Activated T-helper 1 cell treated with anti-CD3 and anti-CD28 coated beads, Interleukin-2, amount 50 U/mL, for 16 hours (primary cell): ENCODE measurements at places on chromosomes 2 and 18.

DNA sequence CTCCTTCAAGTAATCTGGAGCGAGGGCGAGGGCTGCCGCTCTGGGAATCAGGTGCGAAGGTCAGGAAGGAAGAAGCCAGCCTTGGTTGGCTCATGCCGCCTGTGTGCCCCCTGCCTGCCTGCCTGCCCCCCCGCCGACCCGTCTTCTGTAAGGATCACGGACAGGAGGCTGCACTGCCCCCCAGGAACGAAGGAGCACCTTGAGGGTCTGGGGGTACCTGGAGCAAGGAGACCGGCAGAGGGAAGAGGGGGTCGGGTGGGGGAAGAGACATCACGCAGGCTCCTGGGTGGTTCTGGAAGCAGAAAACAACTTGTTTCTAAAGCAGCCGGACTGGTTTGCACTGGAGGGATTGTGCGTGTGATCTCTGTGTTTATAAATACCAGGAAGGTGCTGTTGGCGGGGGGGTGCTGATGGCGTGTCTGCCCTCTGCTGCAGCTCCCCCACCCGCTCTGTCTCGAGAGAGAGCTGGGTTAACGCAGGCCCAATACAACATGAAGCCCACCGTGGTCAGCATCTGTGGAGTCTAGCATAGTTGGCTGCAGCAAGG, 1.7 kb downstream of the FOSL2 start:
- DNase-seq: no peak

DNA sequence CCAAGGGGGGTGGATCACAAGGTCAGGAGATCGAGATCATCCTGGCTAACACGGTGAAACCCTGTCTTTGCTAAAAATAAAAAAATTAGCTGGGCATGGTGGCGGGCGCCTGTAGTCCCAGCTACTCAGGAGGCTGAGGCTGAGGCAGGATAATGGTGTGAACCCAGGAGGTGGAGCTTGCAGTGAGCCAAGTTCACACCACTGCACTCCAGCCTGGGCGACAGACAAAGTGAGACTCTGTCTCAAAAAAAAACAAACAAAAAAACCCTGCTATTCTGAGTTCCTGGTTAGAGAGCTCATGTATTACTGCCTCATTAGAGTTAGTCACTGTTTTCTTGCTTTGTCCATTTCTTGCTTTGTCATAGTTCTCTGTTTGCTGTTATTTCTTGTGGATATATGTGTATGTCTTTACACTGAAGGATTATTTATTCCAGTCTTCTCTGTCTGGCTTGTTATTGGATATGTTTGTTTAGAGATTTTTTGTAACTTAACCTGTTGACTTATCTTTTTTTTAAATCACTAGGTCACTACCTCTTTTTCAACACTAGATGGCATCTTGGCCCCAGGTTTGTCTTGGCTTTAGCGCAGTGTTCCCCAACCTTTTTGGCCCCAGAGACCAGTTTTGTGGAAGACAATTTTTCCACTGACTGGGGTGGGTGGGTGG, 17.0 kb downstream of the TTLL4 start:
- DNase-seq: no peak

- DNase-seq: no peak
Observed at GRCh38 chr2:38685116-38685735, 19.3 kb downstream of the GALM start.

DNA sequence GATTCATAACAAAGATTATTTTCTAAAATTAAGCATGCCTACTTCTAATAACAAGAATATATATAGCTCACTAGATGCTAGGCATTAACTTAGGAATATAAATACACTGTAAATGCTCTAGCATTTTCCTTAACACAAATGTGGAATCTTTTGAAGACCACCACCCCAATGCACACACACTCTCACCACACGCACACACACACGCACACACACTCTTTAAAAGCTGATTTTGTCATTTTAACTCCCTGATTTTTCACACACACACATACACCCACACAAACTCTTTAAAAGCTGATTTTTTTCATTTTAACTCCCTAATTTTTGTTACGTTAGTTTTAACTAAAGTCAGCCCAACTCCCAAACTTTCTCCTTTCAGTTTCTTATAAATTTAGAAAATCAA, 3.0 kb downstream of the COL5A2 start:
- no peak for DNase-seq

- DNase-seq: no peak
Observed at GRCh38 chr2:206996556-206997065, 57.3 kb downstream of the CPO start.

- DNase-seq: no peak
Observed at GRCh38 chr2:73640946-73641766, 1.1 kb downstream of the NAT8 start.

GRCh38 chr2:144501118-144501517, 18.8 kb downstream of the ZEB2 start:
- DNase-seq: no peak

DNA sequence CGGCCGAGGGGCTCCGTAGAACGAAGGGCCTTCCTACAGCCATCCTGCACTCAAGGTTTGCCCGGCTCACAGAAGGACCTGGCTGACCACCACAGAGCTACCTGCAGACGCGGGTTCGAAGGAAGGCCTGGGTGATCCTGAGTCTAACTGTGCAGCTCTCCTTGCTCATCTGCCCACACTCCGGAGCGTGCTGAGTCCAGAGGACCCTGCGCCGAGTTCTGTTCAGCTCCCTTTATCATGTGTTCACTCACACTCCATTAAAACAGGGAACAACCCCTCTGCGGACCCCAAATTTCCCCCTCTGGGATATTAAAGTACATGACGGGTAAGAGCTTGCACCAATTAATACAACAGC, 138.3 kb downstream of the PXDN start:
- no peak for DNase-seq

GRCh38 chr2:154549869-154550268, 148.6 kb upstream of the KCNJ3 start:
- DNase-seq: no peak

GRCh38 chr2:121093692-121094091, 191.3 kb downstream of the TFCP2L1 start:
- no peak for DNase-seq

GRCh38 chr2:231334179-231334930, 61.2 kb upstream of the B3GNT7 start:
- no peak for DNase-seq

GRCh38 chr2:219969508-219969907, 342.1 kb downstream of the SLC4A3 start:
- DNase-seq: no peak

GRCh38 chr2:11589316-11589940, 55.6 kb downstream of the GREB1 start:
- DNase-seq: no peak

DNA sequence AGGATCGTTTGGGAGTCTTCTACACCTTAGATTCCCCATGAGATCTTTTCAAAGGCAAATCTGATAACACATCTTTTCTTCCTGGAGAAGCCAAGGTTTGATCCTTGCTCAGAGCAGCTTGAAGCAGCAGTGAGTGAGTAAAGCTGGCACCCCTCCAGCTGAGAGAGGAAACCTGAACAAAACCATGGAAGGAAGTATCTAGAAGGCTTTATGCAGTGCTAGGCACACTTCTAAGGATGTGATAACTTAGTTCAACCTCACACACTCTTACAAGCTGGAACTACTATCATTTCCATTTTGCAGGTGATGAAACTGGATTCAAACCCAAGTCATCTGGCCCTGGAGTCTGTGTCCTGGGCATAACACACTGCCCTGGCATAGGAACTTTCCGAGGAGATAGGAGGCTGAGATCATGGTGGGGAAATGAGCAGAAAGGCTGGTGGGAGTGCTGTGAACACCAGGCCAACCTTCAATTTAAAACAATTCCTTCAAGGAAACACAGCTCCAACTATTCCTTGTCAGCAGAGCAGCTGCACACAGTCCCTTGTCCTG, 71.2 kb downstream of the CTAGE1 start:
- no peak for DNase-seq

- DNase-seq: no peak
Observed at GRCh38 chr2:150441784-150442183, 45.7 kb downstream of the RND3 start.

DNA sequence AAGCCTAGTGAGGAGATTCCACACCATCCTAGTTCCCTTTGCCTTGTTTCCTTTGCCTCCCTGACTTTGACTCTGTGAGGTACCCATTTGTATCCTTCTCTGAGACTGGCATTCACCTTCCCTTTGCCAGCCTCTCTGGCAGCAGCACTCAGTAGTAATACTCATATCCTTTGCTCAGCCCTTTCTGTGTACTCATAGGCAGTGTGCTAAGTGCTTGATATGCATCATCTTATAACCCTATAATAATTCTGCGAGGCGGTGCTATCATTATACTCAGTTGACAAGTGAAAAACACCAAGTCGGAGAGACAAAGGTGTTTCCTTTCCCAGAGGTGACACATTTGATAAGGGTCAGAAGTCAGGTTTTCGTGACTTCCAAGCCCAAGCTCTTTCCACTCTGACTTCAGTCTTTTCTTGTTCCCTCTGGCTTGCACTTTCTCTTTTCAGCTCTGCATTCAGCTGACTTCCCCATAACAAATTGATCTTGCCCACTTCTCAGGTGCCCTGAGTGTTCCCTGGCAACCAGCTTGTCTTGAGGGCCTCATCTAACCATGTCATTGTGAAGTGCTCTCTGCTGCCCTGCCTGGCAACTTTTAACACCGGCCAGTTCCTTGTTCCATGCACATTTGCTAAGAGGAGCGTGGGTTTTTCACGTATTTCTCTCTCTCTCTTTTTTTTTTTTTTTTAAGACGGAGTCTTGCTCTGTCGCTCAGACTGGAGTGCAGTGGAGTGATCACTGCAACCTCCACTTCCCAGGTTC, 94.5 kb upstream of the UPP2 start:
- DNase-seq: no peak

DNA sequence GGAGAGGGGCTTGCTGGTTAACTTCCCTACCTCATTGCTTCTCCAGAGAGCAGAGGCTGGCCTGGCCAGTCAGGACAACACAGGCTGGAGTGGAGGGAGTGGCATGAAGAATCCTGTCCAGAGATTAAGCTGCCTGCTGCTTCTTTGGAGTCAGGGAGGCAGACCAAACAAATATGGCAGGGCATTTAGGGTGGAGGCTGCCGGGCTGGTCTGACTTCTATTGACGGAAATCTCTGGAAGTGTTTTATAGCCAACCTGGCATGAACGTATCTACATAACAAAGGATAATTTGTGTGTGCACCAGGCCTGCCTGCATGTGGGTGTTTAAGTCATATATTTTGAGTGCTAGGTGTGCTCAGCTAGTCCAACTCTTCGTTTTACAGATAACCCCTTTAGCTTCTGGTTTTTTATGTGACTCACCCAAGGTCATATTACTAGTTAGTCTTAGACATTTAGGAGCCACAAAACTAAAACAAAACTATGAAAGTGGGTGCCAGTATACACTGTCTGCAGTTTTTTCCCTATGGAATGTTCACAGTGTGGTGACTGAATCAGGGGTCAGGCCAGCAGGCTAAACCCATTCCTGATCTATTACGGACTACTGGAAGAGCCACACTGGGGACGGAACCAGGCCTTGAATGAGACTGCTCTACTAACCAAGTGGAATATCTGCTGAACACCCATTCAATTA, 5.5 kb downstream of the NPC1 start:
- DNase-seq: no peak

- DNase-seq: no peak
Observed at GRCh38 chr2:234691214-234691575, 194.3 kb upstream of the ARL4C start.

DNA sequence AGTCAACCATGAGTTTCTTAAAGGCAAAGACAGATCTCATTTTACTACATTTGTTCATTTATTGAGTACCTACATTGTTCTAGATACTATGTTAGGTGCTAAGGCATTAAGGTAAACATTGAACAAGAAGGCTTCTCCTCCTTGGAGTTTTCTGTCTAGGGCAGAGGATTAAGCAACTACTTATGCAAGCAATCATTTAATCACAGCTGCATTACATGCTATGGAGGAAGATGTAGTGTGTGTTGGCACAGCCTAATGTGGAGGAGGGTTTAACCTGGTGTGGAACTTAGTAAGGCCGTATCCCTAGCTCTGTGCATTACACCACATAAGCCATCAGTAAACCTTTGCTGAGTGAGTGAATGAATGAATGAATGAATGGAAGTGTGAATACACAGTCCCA, 106.5 kb upstream of the MAP3K20 start:
- DNase-seq: no peak

DNA sequence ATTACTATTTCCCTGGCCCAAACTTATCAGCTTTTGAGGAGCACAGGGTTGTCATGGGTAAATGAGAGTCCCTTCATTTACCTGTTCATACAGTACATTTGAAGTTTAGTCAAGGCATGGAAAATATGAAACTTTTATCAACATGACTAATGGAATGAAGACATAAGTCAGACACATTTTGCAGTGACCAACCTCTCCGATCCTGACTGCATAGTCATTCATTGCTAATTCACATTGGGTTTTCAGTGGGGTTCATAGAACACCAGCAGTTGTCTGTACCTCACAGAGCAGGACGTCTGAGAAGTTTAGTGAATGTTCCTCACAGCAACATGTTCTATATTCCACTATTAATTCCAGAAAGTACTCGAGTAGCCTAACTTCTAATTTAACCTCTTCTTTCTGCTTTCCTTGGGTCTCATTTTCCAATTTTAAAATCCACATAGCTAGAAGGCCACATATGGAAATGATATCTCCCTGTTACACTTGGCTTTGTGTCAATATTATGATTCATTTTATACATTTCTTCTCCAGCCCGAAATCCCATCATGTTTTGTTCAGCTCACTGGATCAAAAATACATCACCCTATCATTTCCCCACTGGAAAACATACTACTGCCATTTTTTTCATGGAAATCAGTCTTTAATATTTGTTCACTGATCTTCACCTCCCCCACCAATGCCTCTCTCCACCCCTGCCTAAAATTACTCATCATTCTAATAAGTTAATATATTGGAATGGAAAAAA, 65.9 kb downstream of the CDH20 start:
- DNase-seq: no peak

GRCh38 chr18:28178720-28179119, 1.8 kb upstream of the CDH2 start:
- DNase-seq: no peak

DNA sequence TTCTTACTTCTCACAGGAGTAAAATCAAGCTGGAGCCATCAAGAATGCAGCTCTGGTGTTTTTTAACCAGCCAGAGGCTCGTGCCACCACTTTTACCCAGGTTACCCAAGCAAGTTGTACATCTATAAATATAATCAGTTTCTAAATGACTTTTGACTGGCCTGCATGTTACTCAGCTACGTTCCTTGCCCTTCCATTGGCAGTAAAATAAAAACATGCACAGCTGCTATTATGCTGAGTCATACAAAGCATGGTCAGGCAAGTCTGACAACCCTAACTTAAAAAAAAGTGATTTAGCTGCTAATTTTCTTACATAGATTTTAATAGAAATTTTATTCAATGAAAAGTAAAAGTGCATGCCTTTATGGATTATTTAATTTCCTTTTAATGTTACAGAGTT, 111.7 kb upstream of the CSRNP3 start:
- no peak for DNase-seq

GRCh38 chr18:44682201-44682870, 1.6 kb downstream of the SETBP1 start:
- no peak for DNase-seq
